ENCODE measurements at places on chromosomes 13 and 19.

DNA sequence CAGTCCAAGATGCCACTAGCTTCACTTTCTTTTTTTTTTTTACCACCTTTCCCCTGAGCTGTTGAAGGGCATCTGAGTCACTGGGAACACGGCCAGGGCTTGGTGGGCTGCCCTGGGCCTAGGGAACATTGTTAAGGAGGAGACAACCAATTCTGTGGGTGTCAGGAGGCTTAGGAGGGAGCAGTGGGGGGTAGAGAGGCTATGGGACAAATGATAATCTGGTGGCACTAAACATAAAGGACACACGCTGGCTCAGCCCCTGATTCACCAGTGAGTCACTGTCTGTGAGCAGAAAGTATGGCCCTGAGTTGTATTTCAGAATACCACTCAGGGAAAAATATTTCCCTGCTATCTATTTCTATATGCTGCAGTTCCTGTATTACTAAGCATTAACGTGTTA, 207.8 kb downstream of the DCLK1 start:
- no peak for DNase-seq

DNA sequence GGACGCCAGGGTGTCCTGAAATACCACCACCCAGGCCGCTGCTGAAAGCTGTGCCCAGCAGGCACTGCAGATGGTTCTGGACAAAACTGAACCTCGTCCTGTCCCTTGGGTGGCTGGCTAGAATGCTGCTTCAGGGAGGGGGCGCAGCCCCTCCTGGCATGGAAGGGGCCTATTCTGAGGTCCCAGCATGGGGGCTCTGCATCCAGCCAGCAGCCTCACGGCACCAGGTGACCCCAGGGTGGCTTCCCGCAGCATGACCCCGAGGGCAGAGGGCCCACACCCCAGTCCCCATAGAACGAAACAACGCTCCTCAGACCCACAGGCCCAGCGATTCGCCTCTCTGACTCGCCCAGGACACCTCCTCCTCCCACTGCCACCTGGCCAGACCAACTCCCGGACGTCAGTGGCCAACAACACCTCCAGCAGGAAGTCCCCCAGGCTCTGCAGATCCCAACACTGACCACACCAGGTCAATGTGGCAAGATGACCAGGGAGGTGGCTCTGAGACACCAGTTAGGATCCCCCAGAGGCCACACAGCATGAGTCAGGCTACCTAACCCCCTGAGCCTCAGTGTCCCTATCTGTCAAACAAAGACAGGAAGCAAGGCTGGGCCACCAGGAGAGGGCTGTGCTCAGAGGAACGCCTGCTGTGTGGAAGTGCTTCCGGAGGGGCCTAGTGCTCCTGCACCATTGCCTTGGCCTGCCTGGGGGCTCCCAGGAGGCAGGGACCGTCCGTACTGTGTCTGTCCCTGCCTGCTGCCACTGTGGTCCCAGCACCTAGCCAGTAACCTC, 6.1 kb downstream of the MKNK2 start:
- no peak for DNase-seq

- no peak for DNase-seq
These were observed 4.1 kb upstream of the ZNF724 start for GRCh38 chr19:23254141-23254910.

GRCh38 chr13:99269627-99270241, 11.6 kb upstream of the GPR18 start:
- DNase-seq: peak; percentile 10

- DNase-seq: no peak
These were observed 5.2 kb downstream of the DOCK9 start for GRCh38 chr13:98972627-98973026.

DNA sequence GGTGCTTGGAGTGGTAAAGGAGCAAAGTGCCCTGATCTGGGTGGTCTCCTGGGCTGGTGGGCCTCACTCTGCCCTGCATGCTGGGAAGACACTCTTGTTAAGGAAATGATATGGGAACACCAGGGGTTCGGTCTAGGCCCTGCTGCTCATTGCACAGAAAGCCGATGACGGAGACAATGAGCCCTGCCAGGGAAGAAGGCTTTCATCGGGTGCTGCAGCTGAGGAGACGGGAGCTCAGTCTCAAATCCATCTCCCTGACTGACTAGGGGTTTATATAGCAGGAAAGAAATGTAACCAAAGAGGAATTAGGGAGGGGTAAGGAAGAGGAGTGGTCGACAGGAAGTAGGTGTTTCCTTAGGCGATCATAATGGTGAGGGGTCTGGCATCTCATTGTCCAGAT, 253.4 kb downstream of the TEX29 start:
- DNase-seq: no peak

GRCh38 chr13:66926851-66927524, 303.1 kb downstream of the PCDH9 start:
- peak; percentile 58 for DNase-seq

DNA sequence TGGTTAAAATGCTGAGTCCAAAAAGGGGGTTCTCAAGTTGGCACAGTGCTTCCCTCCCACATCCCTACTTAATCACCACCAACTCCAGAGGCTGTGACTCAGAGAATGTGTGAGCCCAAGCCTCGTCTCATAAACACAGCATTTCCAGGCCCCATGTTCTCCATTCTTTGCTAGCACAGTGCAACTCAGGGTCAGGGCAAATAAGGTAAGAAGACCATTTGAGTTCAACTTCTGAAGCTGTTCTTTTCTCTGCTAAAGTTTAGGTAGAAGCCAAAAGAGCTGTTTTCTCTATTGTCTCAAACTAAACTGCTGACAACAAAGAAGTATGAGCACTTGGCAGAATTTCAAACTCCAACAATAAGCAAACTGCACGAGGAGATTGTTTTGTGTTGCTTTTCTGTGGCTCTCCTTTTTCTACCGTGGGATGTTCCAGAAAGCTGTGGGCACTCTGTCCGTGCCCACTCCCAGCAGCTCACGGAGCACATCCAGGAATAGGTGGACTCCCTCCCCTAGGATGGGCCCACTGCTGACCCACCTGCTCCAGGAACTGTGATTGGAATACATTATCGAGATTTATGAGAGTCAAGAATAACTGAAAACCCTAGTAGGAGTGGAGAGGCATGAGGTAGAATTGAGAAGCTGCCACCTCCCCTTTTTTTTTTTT, 494.3 kb downstream of the COG6 start:
- no peak for DNase-seq

GRCh38 chr19:46256855-46257254, 27.3 kb downstream of the IGFL1 start:
- DNase-seq: no peak

DNA sequence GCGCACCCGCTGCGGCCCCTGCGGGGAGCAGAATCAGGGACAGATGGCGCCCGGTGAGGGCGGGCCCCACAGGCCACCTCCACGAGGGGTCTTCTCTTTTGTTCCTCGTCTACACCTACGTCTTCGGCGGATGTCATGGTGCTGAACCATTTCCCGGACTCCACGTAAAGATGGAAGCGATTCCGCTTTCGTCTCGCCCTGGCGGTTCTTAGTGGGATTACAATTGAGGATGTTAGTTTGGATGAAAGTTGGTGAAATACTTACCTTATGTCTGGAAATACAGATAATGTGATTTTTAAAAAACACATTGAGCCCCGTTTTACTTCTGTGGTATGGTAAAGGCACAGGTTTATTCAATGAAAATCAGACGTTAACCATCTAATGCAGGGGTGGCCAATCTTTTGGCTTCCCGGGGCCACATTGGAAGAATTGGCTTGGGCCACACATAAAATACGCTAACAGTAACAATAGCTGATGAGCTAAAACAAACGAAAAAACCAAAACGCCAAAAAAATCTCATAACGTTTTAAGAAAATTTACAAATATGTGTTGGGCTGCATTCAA, 1.4 kb upstream of the ZMYM5 start:
- peak; percentile 41 for DNase-seq

GRCh38 chr13:100512422-100512821, 76.2 kb downstream of the GGACT start:
- DNase-seq: no peak
